ENCODE measurements at places on chromosomes 13 and 19.

- peak; percentile 93 for DNase-seq
Observed at GRCh38 chr19:41951686-41952172, 7.4 kb downstream of the RABAC1 start.

DNA sequence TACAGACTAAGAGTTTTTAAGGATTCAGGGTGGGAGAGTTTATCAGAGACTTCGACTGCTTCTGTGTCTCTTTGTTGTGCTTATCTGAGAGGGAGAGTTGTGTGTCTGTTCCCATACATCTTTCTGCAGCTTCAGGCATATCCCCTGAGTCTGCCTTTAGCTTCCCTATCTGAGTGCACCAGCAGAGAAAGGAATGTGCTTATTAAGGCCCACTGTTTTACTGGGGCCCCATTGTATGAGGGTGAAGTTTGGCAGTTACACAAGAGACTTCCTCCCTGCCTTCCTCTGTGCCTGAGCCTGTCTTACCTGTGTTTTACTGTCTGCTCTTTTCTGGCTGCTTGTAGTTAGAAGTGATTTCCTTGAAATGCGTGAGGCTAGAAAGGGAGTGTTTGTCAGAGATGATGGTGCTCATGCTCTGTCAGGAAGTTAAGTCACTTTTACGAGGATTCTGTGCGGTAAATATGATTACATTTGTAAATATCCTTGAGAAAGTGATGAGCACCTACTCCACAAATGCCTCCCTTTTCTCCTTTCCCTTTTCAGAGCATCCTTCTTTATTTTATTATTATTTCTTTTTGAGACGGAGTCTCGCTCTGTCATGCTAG, 1228.9 kb upstream of the MIR17HG start:
- no peak for DNase-seq

GRCh38 chr13:44022196-44022595, 142.5 kb downstream of the LACC1 start:
- no peak for DNase-seq

DNA sequence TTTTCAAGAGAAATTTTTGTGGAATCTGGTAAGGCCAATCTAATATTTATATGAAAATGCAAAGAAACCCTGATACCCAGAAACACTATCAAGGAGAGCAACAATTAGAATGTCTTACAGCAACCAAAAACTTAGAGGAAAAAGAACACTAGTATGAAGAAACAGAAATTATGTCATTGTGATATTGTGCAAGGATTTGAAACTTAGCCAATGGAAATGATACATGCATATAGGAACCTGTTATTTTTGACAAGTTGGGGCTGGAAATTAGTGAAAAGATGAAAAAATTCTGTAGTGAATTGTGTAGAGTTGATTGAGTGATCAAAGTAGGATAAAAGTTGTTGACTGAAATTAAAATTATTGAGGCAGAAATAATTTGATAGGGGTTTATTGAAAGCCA, 792.6 kb upstream of the SLITRK6 start:
- DNase-seq: no peak

GRCh38 chr13:35851356-35851755, 279.8 kb downstream of the DCLK1 start:
- no peak for DNase-seq

DNA sequence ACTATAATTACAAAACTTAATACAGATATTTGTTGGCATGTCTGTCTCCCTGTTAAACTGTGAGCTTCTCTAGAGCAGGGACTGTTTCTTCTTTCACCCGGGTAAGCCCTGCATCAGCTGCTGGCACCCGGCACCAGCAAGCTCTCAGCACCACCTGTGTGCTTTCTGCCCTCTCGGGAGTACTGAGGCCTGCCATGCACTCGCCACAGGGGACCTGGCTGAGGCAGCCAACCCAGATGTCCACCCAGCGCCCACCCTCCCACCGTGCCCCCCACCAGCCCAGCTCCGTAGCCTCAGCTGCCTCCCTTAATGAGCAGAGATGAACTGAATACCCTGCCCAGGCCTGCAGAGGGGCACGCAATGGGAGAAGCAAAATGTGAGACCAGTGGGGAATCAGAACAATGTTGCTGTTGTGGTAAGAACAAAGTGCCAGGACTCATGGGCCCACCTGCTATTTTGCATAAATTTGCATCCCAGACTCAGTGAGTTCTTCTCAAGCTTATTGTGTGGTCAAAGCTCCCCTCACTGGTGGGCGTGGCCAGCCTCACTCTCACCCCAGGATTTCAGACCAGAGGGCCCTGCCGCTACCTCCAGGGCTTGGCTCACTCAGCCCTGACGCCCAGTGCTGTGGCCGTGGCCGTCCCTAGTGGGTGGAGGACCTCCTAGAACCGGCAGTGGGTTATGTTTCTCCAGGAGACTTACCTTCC, 14.6 kb upstream of the SERPINE3 start:
- no peak for DNase-seq

DNA sequence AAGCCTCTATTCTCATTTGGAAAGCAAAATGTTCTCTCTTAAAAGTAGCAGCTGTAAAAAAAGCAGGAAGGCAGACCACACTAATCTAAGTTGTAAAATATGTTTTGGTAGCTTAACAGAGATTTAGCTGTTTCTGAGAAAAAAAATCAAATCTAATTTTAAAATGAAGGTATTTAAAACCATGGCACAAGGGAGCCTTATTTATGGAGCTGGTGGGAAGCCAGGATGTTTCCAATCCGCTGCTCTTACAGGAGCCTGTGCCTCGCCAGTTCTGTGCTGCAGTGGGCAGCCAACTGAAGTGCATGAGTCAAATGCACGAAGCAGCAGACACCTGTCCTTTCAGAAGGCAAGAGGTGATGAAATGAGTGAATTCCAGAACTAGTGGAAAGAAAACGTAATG, 28.2 kb downstream of the GPC6 start:
- DNase-seq: no peak

GRCh38 chr19:34673590-34673989, 3.4 kb downstream of the SCGB2B2 start:
- no peak for DNase-seq

DNA sequence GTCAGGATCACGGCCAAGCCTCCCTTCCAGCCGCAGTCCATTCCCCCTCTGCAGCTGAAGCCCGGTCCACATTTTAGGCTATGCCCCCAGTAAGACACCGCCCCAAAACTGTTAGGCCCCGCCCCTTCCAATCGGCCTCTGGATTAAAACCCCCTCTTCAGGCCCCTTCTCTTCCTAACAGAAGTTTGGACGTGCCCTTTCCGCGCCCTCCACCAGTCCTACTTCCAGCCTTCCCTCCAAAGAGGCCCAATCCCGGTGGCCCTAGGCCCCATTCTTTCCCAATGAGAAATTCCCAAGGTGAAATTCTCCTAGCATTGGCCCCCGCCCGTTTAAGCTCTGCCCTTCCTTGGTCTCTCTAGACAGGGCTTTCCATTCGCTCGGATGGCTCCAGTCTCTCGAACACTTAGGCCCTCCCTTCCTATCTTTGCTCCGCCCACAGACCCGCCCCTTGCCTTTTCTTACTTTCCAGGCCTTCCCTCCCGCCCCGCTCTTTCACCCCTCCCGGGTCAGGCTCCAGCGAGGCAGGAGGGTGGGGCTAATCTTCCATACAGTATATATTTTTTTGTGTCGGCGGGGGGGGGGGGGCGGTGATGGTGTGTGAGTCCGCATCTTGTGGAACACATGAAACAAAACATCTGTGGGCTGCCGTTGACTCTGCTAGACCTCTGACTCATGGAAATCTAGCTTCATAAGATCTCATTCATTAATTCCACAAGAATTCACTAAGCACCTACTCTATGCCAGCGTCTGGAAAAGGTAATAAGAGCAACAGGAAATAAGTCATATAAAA, 13.6 kb downstream of the LTBP4 start:
- no peak for DNase-seq

- DNase-seq: peak; percentile 61
Observed at GRCh38 chr13:43023289-43023963, at the start of gene DNAJC15. Gene DNAJC15 (plus strand): TSS chr13:43023586. CDS start chr13:43023627, 41 bp downstream.

DNA sequence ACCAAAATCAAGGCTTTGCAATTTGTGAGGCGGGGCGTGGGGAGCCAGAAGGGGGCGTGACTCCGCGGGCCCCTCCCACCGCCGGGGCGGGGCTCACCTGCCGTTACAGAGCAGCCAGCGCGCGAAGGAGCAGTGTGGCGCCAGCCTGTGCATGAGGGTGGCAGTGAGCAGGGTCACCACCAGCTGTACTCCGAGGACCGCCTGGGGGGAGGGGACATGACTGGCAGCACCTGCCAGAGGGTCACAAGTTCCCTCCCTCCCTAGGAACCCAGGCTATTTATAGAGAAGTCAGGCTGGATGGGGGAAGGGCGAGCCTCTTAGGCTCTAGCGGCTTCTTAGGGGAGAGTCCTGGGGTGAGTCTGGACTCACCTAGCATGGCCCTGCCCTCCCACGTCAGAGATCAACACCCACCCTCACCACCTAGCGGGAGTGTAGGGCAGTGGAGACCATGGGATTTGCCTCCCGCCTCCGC, 3.6 kb downstream of the TMEM161A start:
- no peak for DNase-seq

GRCh38 chr19:47661161-47661560, 52.1 kb upstream of the EHD2 start:
- DNase-seq: no peak

GRCh38 chr19:1107661-1108261, 4.0 kb downstream of the GPX4 start:
- no peak for DNase-seq

DNA sequence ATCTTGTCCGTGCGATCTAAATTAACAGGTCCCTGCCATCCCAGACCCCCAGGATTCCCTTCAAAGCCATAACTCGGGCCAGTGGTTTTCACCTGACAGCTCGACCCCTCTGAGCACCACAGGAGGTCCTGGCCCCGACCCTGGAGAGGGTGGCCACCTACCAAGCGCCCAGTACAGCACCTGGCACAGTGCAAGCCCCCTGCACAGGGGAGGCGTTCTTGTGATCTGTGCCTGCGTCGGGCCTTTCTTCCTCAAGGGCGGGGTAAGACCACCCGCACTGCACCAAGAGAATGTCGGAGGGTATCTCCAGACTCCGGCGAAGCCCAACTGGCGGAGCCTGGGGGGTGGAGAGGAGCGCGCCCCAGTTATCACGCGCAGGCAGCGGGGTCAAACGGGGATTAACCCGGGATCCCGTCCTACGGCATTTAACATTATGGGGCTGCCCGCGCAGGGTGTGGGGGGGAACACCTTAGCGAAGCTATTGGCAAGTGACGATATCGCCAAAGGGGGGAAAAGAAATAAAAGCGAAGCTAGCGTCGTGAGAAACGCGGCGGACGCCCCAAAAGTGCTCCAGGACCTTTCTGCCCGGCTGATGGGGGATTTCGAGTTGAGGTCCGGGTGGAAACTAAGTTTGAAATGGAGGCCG, 1.3 kb upstream of the HNRNPL start:
- no peak for DNase-seq

GRCh38 chr19:13637664-13638063, 126.7 kb upstream of the MRI1 start:
- DNase-seq: no peak

DNA sequence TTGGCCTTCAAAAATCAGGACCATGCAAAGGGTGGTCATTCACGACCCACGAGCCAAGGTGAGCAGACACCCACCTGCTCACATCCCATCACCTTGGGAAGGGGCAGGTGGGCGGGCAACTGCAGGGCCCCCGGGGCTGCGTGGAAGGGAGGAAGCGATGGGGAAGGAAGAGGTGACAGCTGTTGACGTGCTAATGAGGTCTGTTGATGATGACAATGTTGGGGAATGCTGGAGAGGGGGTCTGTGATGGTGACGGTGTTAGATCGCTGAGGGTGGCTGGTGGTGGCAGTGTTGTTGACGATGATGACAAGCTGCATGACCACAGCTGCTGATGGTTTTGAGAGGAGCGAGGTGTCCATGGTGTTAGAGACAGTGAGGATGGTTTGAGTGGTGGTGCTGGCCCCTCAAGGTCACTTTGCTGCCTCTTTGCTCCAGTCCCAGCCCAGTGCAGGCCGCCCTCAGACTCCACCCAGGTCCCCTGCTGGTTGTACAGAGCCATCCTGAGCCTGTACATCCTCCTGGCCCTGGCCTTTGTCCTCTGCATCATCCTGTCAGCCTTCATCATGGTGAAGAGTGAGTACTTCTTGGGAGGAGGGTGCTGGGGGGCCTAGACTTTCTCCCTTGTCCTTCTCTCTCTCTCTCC, 900 bp downstream of the MCEMP1 start:
- DNase-seq: no peak

DNA sequence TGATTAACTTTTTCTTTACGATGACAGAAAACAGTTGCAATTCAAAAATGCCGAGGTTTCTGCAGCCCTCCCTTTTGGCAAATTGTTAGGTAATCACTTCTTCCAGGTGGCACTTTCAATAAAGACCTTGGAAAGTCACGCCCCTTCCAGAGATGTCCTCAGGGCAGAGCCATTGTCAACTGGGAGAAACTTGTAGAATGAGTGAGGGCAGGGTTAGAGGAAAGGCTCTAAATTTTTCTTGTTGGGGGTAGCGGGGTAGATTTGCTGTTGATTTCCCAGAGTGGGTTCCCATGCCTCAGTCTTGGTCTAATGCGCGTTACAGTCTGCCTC, 421.1 kb downstream of the FGF9 start:
- no peak for DNase-seq

DNA sequence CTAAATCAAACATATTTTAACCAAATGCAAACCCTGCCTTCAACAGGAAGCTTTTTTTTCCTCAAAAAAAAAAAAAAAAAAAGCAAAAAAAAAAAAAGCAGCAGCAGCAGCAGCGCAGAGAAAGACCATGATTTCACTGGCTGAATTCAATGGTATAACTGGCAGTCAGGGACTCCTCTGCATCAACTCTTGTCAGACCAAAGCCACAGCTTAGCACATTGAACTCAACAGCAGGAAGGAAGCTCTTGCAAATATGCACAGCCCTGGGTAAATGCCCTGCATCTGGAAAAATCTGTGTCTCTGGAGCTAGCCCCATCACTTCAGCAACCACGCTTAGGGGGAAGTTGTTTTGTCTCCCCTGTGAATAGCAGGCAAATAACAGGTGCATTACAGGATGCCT, 17.6 kb upstream of the DHRS12 start:
- no peak for DNase-seq

DNA sequence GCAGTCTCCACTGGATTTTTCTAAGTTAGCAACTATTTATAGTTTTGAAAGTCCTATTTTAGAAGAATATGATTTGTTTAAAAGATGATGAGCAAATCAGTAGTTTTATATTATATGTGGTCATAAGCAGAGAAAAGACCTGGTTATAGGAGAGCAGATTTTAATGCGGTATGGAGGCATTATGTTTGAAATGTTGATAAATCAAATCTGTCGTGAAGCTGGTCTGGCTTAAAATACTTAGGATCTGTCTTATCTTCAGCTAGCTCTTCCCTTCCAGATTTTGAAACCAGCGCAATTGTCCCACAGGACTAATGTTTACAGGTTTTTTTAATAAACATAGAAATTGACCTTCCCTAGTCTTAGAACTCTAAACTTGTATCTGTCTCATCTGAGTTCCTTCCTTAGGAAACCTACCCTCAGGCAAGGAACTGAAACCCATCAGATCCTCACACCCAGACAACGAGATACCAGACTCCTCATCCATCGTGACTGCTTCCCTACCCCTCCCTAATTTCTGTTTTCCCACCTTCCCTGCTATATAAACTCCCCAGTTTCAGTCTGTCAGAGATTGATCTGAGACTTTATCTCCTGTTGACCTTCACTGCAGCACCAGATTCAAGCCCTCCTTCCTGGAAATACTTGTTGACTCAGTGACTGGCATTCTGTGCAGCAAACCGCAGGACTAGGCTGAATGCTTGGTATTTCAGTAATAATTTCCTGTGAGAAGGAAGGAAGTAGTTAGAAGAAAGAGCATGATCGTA, 37.8 kb upstream of the CXCL17 start:
- DNase-seq: no peak

Measured in central memory CD8-positive, alpha-beta T cell (primary cell).